ENCODE measurements at places on chromosomes 1 and 21.

DNA sequence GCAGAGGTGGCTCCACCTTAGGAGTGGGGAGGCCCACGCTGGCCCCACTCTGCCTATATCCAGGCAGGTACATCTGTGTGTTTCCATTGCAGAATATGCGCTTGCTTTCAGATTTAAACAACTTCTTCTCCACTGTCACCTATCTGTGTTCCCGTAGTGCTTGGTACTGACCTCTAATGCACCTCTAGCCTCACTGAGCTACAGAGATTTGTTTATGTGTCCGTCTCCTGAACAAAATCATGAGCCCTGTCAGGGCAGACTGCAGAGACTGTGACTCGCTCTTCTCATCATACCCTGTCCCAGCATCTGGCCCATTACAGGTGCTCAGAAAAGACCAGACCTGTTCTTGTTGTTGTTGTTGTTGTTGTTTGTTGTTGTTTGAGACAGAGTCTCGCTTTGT is 14.5 kb upstream of the LRRC38 start:
- DNase-seq, result no peak

DNA sequence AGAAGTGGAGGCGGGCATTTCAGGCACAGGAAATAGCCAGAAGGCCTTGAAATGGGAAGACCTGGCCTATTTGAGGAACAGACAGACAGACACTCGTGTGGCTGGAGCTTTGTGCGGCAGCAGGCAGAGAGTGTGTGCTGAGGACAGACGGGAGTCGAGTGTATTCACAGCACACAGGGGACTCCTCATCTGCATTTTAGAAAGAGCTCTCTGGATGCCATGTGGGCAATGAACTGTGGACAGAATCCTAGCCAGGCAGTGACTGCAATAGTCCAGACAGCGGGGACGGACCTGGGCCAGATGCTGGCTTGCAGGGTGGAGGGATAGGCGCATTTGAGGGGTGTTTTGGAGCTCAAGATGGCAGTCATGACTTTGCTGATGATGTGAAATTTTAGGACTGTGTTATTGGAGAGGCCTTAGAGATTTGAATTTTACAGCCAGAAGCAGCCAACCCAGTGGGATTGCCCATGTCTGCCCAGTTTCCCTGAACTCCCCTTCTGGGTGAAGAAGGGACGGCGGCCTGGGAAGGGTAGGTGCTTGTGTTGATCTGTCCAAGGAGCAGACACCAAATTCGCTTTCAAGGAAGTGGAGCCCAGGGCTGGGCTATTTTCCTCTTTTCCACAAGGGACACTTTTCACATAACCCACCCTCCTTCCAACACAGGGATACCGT is 43.7 kb downstream of the CHAF1B start:
- no peak for DNase-seq

- no peak for DNase-seq
Measured at GRCh38 chr21:42265231-42265812, 46.4 kb downstream of the ABCG1 start.

DNA sequence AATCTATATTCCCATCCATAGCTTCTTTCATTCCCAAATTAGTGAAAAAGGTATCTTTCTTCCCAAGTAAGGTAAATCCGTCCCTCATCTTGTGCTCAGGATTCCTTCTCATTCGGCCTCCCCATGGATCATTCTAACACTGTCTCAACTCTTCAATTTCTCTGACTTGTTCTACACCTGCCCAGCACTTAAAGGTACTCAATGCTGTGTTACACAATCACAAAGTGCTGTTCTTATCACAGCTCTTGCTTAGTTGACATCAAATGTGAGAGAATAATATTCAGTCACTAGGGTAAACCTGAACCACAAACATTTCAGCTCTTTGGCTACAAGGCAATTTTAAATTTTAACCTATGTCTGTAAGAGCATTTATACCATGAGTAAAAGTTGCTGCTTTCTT is 94.8 kb downstream of the DIRAS3 start:
- DNase-seq, result no peak

DNA sequence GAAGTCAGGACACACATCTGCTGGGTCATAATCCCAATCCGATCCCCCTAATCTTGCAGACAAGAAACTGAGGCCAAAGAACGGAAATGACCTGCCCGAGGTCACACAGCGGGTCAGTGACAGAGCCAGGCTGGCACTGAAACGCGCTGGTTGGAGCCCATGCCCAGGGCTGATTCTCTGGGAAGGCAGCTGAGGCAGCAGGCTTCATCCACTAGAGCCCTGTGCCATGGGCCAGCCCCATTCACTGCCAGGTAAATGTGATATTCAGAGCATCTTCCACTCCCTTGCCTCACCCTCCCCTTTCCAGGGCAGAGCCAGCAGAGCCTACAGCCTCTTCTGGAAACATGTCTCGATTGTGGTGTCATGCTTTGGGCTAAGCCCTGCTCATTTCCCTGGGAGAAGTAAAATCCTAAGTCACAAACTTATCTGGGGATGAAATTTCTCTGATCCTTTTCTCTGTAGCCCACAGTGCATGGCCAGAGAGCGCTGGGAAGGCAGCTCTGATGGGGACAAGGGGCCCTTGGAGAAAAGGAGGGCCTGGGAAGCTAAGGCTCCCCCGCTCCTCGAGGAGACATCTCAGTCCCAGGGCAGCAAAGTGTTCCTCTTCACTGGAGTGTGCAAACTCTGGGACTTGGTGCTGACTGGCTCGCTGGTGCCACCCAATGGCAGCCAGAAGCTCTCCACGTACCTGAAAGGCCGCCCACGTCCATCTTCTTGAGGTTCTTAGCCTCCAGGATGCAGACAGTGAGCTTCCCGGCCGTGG is 110.4 kb downstream of the SYT2 start:
- peak; percentile 8 for DNase-seq

GRCh38 chr21:45618846-45619485 is 24.6 kb upstream of the PCBP3 start:
- DNase-seq, result no peak

GRCh38 chr1:164633997-164634396 is 75.0 kb downstream of the PBX1 start:
- DNase-seq, result no peak

GRCh38 chr1:61451572-61451968 is 273.4 kb downstream of the TM2D1 start:
- DNase-seq, result no peak

DNA sequence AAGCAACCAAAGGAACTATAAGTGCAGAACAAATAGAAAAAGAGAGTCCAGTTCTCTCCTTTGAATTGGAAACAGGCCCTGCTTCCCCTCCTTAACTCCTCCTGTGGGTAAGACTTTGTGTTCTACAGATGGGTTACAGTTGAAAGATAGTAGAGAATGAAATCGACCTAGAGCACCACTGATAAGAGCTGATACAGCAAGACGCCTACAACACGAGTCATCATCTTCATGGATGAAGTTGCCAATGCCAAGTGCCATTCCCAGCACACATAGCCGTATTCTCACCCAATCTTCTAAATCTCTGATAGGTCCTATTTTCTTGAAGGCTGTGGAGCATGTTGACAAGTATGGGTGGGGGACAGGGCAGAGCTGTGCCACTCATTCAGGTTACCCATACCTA is 99.8 kb upstream of the CAMK1G start:
- DNase-seq, result no peak

- no peak for DNase-seq
Measured at GRCh38 chr1:232474826-232475225, 155.1 kb downstream of the SIPA1L2 start.

DNA sequence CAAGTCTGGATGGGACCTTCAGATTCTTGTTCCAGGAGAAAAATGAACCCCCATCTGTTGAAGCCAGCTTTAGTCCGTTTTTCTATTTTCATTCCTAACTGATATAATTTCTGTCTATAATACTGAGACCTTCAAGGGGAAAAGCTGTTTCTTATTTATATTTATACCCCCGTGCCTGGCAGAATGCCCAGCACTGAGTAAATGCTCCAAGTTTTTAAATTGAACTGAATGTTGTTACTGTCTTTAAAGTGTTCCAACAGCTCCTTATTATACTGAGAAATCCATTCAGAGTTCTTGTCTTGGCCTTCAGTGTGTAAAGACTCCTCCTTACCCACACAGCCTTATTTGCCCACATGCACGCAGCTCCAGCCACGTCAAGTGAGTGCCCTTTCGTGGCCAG is 178.6 kb upstream of the HMGB4 start:
- no peak for DNase-seq

DNA sequence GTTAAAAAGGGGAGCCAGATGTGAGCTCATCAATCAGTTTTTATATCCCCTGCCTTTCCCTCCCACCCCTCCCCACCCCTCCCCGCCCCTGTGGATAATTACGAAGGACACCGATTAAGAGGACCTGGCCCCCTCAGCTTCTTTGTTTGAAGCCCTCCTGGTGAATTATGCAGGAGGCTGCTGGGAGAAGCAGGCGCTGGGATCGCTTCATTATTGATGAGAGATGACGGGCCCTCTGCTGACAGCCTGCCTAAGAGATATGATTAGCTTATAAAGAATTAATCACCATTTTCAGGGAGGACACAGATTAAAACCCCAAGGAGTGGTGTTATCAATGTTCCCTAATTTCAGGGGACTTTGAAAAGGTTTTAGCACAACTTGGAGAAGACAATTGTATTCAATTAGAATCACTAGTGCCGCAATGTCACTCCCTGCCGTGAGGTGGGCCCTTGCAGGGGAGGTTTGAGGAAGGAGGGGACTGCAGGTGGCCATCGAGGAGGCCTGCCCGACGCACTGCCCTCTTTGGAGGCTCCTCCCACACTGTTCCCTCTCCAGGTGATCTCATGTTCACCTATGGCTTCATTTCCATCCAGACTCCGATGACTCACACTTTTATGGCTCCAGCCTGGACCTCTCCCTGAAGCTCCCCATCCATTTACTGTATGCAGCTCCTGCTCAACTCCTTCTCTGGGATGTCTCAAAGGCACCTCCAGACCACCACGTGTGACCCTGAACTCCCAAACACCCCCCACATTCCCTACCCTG is 67.0 kb upstream of the KLHDC7A start:
- no peak for DNase-seq

GRCh38 chr1:43588592-43588991 is 57.9 kb downstream of the PTPRF start:
- DNase-seq, result no peak

GRCh38 chr1:50426702-50427085 is 3.5 kb upstream of the DMRTA2 start:
- DNase-seq, result no peak

GRCh38 chr1:31306278-31306677 is 9.4 kb downstream of the ZCCHC17 start:
- no peak for DNase-seq

DNA sequence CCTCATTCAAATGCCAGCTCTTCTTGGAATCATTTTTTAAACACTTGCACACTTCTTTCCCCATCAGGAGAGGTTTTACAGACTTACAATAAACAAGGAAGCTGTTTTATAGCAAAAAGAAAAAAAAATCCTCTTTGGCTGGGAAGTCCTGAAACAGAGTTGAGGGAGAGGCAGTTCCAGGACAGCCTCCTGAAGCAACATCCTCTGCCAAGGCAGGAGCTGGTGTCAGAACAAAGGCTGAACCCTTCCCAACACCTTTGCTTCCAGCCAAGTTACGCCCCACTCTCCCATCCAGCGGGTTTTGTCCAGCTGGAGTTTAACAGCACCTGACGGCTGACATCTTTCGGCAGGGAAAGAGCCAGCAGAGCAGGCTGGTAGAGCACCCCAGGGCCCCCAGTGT is 287.8 kb downstream of the RRAGC start:
- no peak for DNase-seq

DNA sequence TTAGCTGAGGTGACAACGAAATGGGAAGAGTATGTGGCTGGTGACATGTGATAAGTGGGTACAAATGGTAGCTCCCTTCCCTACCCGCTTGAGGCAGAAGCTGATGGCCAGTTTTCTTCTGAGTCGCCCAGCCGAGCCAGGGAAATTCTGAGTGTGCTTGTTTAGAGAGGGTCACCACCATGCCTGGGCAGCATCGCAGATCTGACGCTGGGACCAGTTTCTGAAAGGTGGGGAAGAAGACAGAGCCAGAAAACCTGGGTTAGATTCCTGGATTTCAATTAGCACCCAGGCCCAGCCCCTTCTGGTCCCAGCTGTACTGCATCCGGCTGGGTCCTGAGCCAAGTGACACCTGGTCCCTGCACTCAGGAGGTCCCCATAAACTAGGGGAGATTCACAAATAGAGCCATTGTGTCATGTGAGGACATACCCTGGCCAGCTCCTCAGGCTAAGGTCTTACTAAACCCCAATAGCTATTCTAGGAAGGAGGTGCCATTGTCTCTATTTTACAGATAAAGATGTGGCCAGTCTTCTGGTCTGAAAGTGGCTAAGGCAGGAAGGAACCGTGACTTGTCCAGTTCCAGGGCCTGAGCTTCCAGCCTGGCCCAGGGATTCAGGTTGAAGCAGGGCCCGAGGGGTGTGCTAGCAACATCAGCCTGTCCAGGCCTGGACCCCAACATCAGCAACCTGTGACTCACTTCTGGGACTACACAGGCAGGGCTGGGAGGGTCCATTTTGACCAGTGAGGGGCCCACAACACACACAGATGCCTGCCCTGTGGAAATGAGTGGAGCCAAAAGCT is 1.7 kb upstream of the TMEM61 start:
- no peak for DNase-seq

DNA sequence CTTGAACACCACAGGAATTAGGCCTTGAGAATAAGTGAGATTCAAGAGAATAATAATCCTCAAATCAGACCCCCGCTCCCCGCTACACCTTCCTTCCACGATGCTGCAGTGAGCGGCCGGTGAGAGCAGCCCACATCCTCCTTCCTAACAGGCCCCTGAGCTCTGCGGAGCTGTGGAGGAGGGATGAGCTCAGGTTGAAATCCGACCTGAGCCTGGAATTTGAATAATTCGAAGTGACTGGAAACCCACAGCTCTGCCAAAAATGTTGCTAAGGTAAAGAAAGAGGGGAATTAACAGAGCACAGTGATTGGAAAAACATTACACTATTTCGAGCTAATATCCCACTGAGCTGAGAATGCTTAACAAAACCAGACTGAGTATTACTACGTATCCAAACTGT is 90.0 kb downstream of the URB2 start:
- no peak for DNase-seq

- no peak for DNase-seq
Measured at GRCh38 chr1:22101199-22101598, 41.7 kb downstream of the WNT4 start.

- DNase-seq, result no peak
Measured at GRCh38 chr1:4397196-4397595, 257.2 kb upstream of the AJAP1 start.

DNA sequence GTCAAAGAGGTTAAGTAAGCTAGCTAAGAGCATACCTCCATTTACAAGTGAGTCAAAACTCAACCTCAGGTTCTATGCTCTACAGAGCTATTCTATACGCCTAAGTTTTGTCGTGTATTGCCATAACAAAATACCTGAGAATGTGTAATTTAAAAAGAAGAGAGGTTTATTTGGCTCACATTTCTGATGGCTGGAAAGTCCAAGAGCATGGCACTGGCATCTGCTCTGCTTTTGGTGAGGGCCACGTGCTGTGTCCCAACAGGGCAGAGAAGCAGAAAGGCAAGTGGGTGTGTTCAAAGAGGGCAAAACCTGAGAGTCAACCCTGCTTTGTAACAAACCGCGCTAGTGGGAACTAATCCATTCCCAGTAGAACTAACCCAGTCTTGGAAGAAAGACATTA is 60.9 kb upstream of the POU2F1 start:
- no peak for DNase-seq

Measured in stimulated activated CD8-positive, alpha-beta memory T cell treated with anti-CD3 and anti-CD28 coated beads, Interleukin-4, amount 100 ng/mL, for 24 hours (primary cell).